ENCODE measurements at places on chromosomes 5 and 9. TPM values are rescaled to one million over a fixed set of nuclear protein-coding genes. Genes with fewer than 3 reads are reported as not detected.

DNA sequence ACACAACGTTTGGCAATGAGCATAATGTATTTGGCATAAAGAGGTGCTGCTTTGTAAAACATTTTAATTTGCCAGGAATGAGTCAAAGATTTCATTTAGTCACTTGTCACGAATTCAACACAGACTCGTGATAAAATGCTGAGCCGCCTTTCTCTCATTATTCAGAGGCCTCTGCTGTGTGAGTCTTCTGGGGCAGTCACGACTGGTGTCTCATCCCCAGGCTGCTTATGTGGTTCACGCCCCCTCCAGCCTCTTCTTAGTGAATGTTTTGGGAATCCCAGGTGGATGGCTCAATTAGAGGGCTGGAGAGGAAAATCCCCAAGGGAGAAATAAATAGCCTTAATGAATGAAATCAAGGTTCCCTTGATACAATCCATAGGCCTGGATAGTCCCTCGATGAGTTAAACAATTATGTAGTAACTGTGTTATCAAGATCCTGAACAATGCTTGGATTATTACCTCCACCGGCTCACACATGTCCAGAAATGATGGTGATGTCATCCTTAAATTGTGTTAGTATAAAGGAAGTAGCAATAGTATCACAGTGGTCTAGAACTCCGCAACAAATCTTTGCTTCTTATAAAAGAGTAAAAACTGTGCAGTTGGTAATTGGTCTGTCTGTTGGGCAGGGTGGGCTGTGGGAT lies 192.1 kb upstream of the ADAMTS16 start:
- no peaks in the 10 kb centered on the region for H3K4me1 ChIP-seq
- no peak overlapping the region for H3K4me3 ChIP-seq
- no peak for DNase-seq
- no peaks in the 10 kb centered on the region for H3K27me3 ChIP-seq
- H3K27ac ChIP-seq = no peak overlapping the region

DNA sequence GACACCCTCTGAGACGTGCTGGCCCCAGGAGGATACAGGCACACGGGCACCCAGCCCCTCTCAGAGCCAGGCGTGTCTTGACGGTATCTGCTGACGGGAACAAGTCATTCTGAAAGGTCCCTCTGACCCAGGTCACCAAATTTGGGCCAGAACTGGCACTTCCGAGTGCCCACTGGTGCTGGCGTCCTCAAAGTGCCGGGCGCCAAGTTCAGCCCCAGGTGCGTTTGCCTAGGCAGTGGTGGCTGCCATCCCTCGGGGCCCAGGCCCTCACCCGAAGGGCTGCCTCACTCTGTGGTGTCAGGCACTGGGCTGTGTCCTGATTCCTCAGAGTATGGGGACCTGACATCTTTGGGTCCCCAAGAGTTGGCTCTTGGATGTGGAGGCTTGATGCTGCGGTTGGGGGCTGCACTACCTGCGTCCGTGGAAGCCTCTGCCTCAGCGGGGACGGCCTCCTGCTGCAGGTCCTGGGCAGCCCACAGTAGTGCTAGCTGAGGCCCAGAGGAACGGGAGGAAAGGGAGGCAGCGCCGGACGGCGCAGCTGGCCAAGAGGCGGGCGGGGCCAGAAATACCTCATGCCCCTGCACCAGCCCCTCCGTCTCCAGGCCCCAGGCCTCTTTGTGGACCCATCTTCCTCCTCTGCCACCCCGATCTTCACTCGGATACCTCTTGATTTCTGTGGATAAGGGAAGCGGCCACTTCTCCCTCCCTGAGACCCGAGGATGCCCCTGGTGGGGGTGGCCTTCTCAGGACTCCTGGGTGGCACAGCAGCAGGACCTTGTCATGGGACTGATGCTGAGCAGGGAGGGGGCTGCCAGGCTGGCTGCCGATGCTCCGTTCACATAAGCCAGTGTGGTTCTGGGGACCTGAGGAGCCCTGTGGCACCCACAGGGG lies 109.4 kb upstream of the LMX1B start:
- no peak overlapping the region for H3K27ac ChIP-seq
- H3K36me3 ChIP-seq = no peaks in the 10 kb centered on the region
- H3K4me1 ChIP-seq = no peaks in the 10 kb centered on the region
- no peak overlapping the region for H3K4me3 ChIP-seq

- H3K4me1 ChIP-seq = no peaks in the 10 kb centered on the region
- no peak overlapping the region for H3K4me3 ChIP-seq
- no peak for DNase-seq
Observed at GRCh38 chr9:131840220-131840619, 100.3 kb upstream of the RAPGEF1 start.

- H3K4me1 ChIP-seq = no peaks in the 10 kb centered on the region
- peaks cover 2% of the 10 kb centered on the region for H3K36me3 ChIP-seq
- H3K4me3 ChIP-seq = no peak overlapping the region
- no peaks in the 10 kb centered on the region for H3K27me3 ChIP-seq
- no peak for DNase-seq
- H3K27ac ChIP-seq = no peak overlapping the region
Observed at GRCh38 chr5:146034127-146034526, 71.2 kb downstream of the PLAC8L1 start.

DNA sequence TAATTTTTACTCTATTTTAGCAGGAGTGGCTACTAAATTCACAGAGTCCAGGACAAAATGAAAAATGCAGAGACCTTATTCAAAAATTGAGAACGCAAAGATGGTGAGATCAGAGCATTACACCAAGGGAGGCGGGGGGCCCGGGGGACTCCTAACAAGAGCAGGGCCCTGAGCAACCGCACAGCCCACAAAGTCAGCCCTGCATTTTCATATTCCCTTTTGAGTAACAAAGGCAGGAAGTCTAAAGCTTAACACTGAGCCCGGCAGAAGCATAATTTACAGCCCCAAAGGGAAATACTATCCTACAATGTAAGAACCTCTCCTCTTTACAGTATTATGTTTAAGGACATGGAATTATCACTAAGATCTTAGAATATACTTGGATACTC lies 69.4 kb downstream of the TLE1 start:
- no peaks in the 10 kb centered on the region for H3K27me3 ChIP-seq
- H3K27ac ChIP-seq = no peak overlapping the region
- DNase-seq = no peak
- H3K36me3 ChIP-seq = peaks cover 2% of the 10 kb centered on the region

DNA sequence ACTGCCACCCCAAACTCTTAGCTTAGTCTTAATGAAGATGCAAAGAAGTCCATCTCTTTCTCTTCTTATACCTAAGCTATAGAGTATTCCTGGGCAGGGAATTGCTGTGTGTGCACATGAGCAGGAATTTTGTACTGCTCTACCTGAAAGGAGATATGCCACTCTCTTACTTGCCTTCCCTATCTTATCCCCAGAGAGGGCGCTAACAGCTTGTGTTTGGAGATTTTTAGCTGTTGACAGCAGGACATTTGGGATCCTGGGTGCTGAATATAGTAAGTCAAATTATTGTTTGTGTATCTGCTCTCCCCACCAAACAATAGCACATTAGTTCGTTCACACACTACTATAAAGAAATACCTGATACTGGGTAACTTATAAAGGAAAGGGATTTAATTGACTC lies 159.5 kb downstream of the GABRG2 start:
- no peak overlapping the region for H3K4me3 ChIP-seq
- H3K27me3 ChIP-seq = no peaks in the 10 kb centered on the region
- peaks cover 1% of the 10 kb centered on the region for H3K4me1 ChIP-seq

GRCh38 chr5:119651486-119651885 lies 22.1 kb downstream of the FAM170A start:
- H3K36me3 ChIP-seq = no peaks in the 10 kb centered on the region
- no peak for DNase-seq
- H3K27me3 ChIP-seq = no peaks in the 10 kb centered on the region
- H3K4me1 ChIP-seq = no peaks in the 10 kb centered on the region
- H3K4me3 ChIP-seq = no peak overlapping the region
- H3K27ac ChIP-seq = no peak overlapping the region

DNA sequence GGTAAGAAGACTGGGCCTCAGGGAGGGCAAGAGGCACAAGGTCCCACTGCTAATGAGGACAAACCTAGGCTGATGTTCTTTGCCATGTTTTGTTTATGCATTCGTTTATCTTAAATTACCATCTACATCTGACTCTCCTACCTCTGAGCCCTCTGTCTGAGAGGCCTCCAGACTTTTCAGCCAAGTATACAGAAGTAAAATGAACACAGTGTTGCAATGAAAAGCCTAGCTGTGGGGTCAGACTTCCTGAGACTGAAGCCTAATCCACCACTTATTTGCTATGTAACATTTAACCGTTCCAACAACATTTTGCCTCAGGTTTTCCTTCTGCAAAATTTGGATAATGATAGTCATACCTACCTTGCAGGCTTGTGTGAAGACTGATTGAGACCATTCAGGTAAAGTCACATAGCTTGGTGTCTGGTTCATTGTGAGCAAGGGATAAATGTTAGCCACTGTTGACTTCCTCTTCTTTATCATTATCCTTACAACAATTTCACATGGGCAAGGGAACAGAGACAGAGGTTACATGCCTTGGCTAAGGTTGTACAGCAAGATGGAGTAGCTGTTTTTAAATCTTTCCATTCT lies 374.9 kb upstream of the CLINT1 start:
- no peaks in the 10 kb centered on the region for H3K27me3 ChIP-seq
- H3K27ac ChIP-seq = no peak overlapping the region
- no peak overlapping the region for H3K4me3 ChIP-seq
- DNase-seq = no peak
- no peaks in the 10 kb centered on the region for H3K4me1 ChIP-seq

- H3K27me3 ChIP-seq = no peaks in the 10 kb centered on the region
- no peaks in the 10 kb centered on the region for H3K36me3 ChIP-seq
- no peaks in the 10 kb centered on the region for H3K4me1 ChIP-seq
Observed at GRCh38 chr9:89661391-89661949, 56.7 kb downstream of the GADD45G start.

GRCh38 chr5:108822211-108822947 lies 74.7 kb downstream of the FER start:
- H3K4me1 ChIP-seq = peaks cover 4% of the 10 kb centered on the region
- no peak for DNase-seq
- H3K27ac ChIP-seq = no peak overlapping the region
- H3K27me3 ChIP-seq = no peaks in the 10 kb centered on the region

GRCh38 chr5:14202462-14202861 lies 59.3 kb downstream of the TRIO start:
- no peaks in the 10 kb centered on the region for H3K36me3 ChIP-seq
- DNase-seq = no peak
- no peak overlapping the region for H3K27ac ChIP-seq
- no peak overlapping the region for H3K4me3 ChIP-seq
- H3K27me3 ChIP-seq = no peaks in the 10 kb centered on the region

- DNase-seq = no peak
- no peak overlapping the region for H3K4me3 ChIP-seq
- no peak overlapping the region for H3K27ac ChIP-seq
- H3K36me3 ChIP-seq = no peaks in the 10 kb centered on the region
- H3K27me3 ChIP-seq = no peaks in the 10 kb centered on the region
Observed at GRCh38 chr9:86825299-86825698, 122.0 kb downstream of the GAS1 start.

DNA sequence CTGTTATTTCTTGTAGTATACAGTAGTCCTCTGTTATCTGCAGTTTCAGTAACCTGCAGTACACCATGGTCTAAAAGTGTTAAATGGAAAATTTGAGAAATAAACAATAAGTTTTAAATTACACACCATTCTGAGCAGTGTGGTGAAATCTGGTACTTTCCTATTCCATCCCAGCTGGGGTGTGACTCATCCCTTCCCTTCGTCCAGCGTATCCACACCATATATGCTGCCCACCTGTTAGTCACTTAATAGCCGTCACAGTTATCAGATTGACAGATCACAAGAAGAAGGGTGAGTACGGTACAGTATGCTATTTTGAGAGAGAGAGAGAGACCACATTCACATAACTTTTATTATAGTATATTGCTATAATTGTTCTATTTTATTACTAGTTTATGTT lies 28.9 kb downstream of the FAM151B start:
- H3K36me3 ChIP-seq = no peaks in the 10 kb centered on the region
- no peak for DNase-seq
- H3K27ac ChIP-seq = no peak overlapping the region

GRCh38 chr5:44729536-44729935 lies 79.2 kb upstream of the MRPS30 start:
- no peaks in the 10 kb centered on the region for H3K36me3 ChIP-seq
- no peaks in the 10 kb centered on the region for H3K27me3 ChIP-seq
- no peak overlapping the region for H3K27ac ChIP-seq
- no peak for DNase-seq
- no peaks in the 10 kb centered on the region for H3K4me1 ChIP-seq
- no peak overlapping the region for H3K4me3 ChIP-seq

- no peak for DNase-seq
- H3K4me1 ChIP-seq = peaks cover 5% of the 10 kb centered on the region
- H3K4me3 ChIP-seq = no peak overlapping the region
- no peaks in the 10 kb centered on the region for H3K27me3 ChIP-seq
Observed at GRCh38 chr9:72577212-72577753, 55.9 kb downstream of the TMC1 start.

DNA sequence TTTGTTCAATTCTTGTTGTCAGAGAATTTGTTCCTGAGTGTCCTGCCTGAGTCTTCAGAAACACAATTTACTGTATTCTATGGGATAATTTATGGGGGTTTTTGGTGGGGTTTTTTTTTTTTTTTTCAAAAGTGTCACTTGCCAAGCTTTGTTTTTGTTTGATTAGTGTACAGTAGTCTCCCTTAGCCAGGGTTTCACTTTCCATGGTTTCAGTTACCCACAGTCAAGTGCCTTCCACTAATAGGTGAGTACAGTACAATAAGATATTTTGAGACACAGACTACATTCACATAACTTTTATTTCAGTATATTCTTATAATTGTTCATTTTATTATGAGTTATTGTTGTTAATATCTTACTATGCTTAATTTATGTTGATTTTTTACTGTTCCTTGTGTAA lies 25.0 kb upstream of the AUH start:
- H3K27me3 ChIP-seq = no peaks in the 10 kb centered on the region
- H3K4me1 ChIP-seq = no peaks in the 10 kb centered on the region
- H3K36me3 ChIP-seq = no peaks in the 10 kb centered on the region
- no peak overlapping the region for H3K27ac ChIP-seq
- DNase-seq = no peak

DNA sequence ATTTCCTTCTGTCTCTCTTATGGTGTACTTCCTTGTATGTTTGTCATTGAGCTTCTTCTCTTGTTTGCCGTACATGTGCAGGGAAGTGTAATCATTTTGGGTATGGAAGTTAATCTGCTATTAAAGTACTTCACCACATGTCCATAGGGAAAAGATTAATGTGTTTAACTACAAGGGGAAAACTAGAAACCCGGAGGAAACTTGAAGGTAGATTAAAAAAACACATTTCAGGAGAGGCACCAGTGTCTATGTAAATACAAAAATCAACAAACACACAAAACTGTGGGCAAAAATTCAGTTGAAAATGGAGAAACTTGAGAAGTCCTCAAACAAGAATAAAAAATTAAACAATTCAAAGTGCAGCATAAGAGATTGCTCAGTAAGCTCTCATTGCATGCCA lies 166.4 kb downstream of the PBX3 start:
- no peaks in the 10 kb centered on the region for H3K36me3 ChIP-seq
- H3K27ac ChIP-seq = no peak overlapping the region
- no peak overlapping the region for H3K4me3 ChIP-seq
- H3K4me1 ChIP-seq = no peaks in the 10 kb centered on the region

The IL5 gene
- total RNA-seq = not detected

The ACTBL2 gene
- total RNA-seq = not detected

The FYB1 gene
- 16.3 TPM for total RNA-seq

The CKMT2 gene
- 24.1 TPM for total RNA-seq

The GABRG2 gene
- total RNA-seq = not detected

The OTULIN gene
- total RNA-seq = 48.7 TPM

The CCDC192 gene
- not detected for total RNA-seq

The GLT6D1 gene
- not detected for total RNA-seq

The MAP3K1 gene
- 26.3 TPM for total RNA-seq

The HTR4 gene
- total RNA-seq = not detected

The PAXX gene
- 42.0 TPM for total RNA-seq

The TNFSF15 gene
- total RNA-seq = 0.81 TPM

The STPG3 gene
- not detected for total RNA-seq
